ENCODE measurements at places on chromosomes 1 and 21.

- DNase-seq: no peak
Measured at GRCh38 chr1:17739050-17739449, 16.1 kb upstream of the ACTL8 start.

- no peak for DNase-seq
Measured at GRCh38 chr1:1183833-1184775, 10.4 kb downstream of the TTLL10 start.

- DNase-seq: no peak
Measured at GRCh38 chr1:115261496-115261895, 76.6 kb downstream of the NGF start.

DNA sequence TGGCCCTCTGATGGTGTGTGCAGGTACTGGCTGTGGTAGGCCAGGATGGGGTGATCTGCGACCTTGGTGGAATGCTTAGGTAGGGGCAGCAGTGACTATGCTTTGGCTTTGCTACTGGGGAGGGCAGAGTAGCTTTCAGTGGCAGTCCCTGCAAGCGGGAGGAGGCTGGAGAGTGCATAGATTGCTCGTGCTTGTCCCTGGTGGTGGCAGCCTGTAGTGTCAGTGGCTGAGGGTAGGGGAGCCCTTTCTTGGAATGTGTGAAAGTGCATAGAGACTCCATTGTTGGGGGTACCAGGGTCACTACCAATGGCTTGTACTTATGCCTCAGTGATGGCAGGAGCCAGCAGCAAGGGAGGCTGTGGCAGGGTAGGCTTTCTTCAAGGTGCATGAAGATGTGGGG is 582.6 kb downstream of the MRPL39 start:
- no peak for DNase-seq

GRCh38 chr1:45647248-45648021 is 23.6 kb upstream of the CCDC17 start:
- DNase-seq: no peak

- DNase-seq: no peak
Measured at GRCh38 chr1:157000686-157001085, 44.9 kb downstream of the ARHGEF11 start.

DNA sequence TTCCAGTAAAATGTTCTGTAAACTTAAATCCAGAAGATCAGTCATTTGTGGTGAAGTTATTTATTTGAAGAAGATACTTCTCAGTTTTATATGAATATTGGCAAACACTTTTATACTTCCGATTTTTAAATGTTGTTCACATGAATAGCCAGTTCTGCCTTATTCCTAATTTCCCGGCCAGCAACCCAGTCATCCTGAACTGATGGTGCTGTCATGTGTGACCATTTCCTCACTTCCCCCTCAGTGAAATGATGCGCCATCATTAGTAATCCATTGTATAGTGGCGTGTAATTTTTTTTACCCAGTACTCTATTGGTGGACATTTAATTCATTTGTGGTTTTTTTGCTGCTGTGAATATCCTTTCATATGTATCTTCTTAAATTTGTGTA is 16.4 kb downstream of the GPSM2 start:
- no peak for DNase-seq

- no peak for DNase-seq
Measured at GRCh38 chr1:114286179-114286578, 132.5 kb upstream of the SYT6 start.

GRCh38 chr21:38810034-38810825 is 4.5 kb downstream of the ETS2 start:
- no peak for DNase-seq

DNA sequence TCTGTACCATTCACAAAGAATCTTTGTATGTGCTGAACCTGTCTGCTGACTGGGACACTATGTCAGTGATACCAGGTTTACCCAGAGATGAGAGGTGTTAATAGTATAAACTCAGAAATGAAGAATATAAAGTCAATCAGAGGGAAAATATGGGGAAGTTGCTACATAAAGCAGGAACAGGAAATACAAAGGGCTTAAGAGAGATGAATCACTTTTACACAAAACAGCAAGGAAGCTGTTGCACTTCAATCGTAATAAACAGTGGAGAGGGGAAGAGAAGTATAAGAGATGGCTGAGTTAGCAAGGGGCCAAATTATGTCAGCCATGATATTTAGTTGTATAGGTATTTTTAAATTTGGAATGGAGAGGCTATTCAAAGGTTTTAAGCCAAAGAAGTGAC is 890.2 kb upstream of the NCAM2 start:
- no peak for DNase-seq

- DNase-seq: no peak
Measured at GRCh38 chr1:17355898-17356297, 16.1 kb upstream of the PADI6 start.

DNA sequence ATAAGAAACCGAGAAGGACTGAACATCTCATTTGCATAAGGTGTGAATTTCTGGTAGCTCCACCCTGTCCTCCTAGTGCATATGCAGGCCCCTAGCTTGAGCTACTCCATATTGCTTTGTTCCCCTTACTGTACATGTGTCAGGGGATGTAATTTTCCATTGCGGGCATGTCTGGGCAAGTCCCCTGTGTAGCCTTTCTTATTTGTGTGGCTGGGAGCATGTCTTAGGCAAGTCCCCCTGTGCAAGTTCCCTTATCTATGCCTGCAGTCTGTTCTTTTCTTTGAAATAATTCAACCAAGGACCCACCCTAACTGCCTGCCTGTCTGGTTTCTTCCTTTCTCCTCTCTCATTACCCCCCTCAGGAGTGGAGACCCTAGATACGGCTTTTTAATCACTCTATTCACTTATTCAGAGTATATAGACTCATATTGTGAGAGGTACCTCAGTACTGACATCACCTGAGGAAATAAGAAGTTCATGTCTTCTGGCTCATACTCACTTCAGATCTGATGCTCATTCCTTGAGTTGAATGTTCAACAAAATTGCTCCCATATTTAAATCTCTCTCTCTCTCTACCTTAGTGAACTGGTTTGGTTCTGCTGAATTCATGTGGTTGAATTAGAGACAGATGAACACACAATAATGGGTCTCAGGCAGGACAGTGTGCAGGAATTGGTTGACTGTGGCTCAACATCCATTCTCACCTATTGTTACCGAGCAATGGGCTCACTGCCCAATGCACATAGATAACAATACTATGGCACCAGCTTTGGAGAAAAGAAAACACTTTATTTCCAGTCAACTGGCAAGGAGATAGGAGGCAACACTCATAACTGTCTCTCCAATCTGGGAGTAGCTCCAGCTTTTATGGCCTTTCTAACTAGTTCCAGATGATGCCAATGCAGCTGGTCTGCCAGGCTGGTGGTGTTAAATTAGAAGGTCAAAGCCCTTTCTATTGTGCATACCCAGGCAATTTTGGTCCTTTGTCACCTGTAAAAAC is 27.9 kb upstream of the NPL start:
- no peak for DNase-seq

GRCh38 chr21:14206222-14206621 is 4.5 kb downstream of the LIPI start:
- DNase-seq: no peak

- no peak for DNase-seq
Measured at GRCh38 chr1:201475130-201475529, 6.1 kb upstream of the PHLDA3 start.

GRCh38 chr1:171345536-171345935 is 31.6 kb downstream of the FMO4 start:
- DNase-seq: no peak

- no peak for DNase-seq
Measured at GRCh38 chr1:117359561-117360289, 7.5 kb upstream of the MAN1A2 start.

GRCh38 chr1:229325401-229325800 is 17.4 kb downstream of the CCSAP start:
- no peak for DNase-seq

All from non-pigmented ciliary epithelial cell (primary cell).